ENCODE measurements at places on chromosomes 4 and X. TPM values are rescaled to one million over a fixed set of nuclear protein-coding genes. Genes with fewer than 3 reads are reported as not detected.

- no peak overlapping the region for H3K27ac ChIP-seq
- DNase-seq = no peak
- H3K36me3 ChIP-seq = no peaks in the 10 kb centered on the region
- H3K4me3 ChIP-seq = no peak overlapping the region
- no peaks in the 10 kb centered on the region for H3K4me1 ChIP-seq
Measured at GRCh38 chr4:40905414-40905813, 155.7 kb downstream of the NSUN7 start.

DNA sequence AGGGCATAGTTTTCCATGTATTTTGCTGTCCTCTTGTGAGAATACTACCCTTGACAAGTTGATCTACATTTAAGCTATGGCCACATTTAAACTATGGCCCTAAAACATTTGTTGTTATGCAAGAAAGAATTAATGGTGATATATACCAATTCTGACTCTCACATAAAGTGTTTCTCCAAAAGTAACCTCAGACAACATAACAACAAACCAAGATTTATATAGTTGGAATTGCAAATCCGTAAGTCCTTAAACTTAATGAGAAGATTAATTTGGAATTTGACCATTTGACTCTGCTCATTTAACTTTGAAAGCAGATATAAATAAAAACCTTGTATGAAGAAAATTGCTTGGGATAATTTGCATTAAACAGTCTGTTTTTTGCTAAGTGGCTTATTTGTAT is 38.9 kb downstream of the RUFY3 start:
- no peak for DNase-seq
- H3K36me3 ChIP-seq = no peaks in the 10 kb centered on the region
- H3K4me3 ChIP-seq = no peak overlapping the region
- H3K27me3 ChIP-seq = no peaks in the 10 kb centered on the region
- no peak overlapping the region for H3K27ac ChIP-seq

DNA sequence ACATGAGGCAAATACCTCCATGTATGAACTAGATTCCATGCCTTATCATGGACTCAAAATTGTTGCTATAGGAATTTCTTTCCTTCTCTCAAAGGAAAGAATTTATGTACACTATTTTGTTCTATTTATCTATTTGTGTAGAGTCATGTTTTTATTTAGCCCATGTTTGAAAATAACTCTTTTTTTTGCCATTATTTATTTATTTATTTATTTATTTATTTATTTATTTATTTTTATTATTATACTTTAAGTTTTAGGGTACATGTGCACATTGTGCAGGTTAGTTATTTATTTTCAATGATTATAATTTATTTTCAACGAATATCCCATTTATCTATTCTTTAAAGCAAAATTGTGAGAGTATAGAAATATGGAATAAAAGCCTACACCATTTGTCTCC is 177.9 kb downstream of the MAGEE1 start:
- H3K27me3 ChIP-seq = no peaks in the 10 kb centered on the region
- no peak overlapping the region for H3K27ac ChIP-seq
- no peak overlapping the region for H3K4me3 ChIP-seq
- DNase-seq = no peak
- H3K36me3 ChIP-seq = no peaks in the 10 kb centered on the region

DNA sequence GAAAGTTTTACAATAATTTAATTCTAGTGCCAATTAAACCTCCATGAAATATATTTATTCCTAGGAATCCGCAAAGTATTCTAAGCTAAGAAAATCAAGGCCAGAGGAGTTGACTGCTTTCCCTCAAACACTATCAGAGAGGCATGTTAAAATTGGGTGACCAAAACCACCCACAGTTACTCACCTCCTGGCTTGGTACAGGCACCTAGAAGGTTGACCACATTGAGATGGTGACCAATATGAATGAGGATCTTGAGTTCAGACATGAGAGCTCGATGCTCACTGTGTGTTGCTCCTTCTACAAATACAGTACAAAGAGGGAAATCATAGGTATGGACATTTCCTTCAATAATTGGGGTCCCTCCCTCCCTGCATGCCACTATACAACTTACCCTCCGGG is 29.4 kb downstream of the KDR start:
- no peak for DNase-seq
- no peak overlapping the region for H3K27ac ChIP-seq

- H3K4me3 ChIP-seq = no peak overlapping the region
- no peaks in the 10 kb centered on the region for H3K4me1 ChIP-seq
- H3K27me3 ChIP-seq = no peaks in the 10 kb centered on the region
- no peaks in the 10 kb centered on the region for H3K36me3 ChIP-seq
Measured at GRCh38 chr4:173281406-173282255, 52.5 kb downstream of the HMGB2 start.

- DNase-seq = no peak
- no peak overlapping the region for H3K4me3 ChIP-seq
- no peaks in the 10 kb centered on the region for H3K36me3 ChIP-seq
- no peaks in the 10 kb centered on the region for H3K4me1 ChIP-seq
- no peaks in the 10 kb centered on the region for H3K27me3 ChIP-seq
Measured at GRCh38 chr4:144169211-144169610, 28.7 kb upstream of the GYPA start.

- no peaks in the 10 kb centered on the region for H3K36me3 ChIP-seq
- no peak for DNase-seq
- H3K27ac ChIP-seq = no peak overlapping the region
- H3K4me3 ChIP-seq = no peak overlapping the region
- no peaks in the 10 kb centered on the region for H3K27me3 ChIP-seq
Measured at GRCh38 chr4:171929477-171929876, 116.3 kb downstream of the GALNTL6 start.

- no peak overlapping the region for H3K4me3 ChIP-seq
- no peak for DNase-seq
- H3K27ac ChIP-seq = no peak overlapping the region
- no peaks in the 10 kb centered on the region for H3K4me1 ChIP-seq
Measured at GRCh38 chr4:79027656-79028055, 88.4 kb upstream of the PAQR3 start.

DNA sequence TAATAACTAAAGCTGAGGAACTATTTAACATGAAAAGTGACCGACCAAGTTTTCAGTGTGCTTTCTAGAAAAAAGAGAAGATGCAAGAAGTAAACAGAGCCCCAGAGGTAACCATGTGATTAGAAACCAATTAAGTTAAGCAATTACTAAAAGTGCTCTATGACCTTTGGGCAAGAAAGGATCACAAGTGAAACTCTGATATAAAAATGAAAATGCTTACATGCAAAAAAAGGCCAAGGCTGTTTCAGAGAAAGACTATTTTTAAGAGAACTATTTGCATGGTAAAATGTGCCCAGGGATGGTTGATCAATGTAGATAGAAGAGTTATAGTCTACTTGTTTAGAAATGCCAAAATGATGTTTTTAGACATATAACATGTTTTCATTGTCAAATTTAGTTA is 22.0 kb downstream of the KLHL15 start:
- no peak overlapping the region for H3K4me3 ChIP-seq
- no peak overlapping the region for H3K27ac ChIP-seq

- no peak overlapping the region for H3K4me3 ChIP-seq
- H3K36me3 ChIP-seq = no peaks in the 10 kb centered on the region
- no peak overlapping the region for H3K27ac ChIP-seq
- DNase-seq = no peak
- H3K4me1 ChIP-seq = no peaks in the 10 kb centered on the region
Measured at GRCh38 chr4:2449511-2450392, 19.2 kb upstream of the RNF4 start.

DNA sequence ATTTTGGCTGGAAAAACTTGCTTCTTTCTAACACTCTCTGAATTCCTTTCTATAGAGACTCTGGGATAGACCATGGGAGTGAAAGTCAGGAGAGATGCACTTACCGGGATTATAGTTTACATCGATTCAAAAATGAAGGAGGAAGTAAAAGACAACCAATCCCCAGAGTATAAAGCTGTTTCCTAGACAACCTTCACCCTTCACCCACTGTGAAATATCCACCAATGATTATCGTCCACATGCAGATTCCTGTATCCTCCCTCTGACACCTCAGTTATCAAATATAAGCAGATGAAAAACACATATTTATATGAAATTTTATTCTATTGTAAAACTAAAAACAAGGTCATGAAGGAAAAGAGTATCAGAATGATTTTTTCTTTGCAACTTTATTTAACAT is 258.8 kb upstream of the GK2 start:
- no peak overlapping the region for H3K4me3 ChIP-seq
- no peaks in the 10 kb centered on the region for H3K4me1 ChIP-seq
- H3K27me3 ChIP-seq = no peaks in the 10 kb centered on the region
- H3K27ac ChIP-seq = no peak overlapping the region
- no peak for DNase-seq

- peak; percentile 35 for DNase-seq
- H3K4me3 ChIP-seq = peak overlapping the region; percentile 22
- H3K36me3 ChIP-seq = no peaks in the 10 kb centered on the region
- peaks cover 23% of the 10 kb centered on the region for H3K27me3 ChIP-seq
- no peak overlapping the region for H3K27ac ChIP-seq
- no peaks in the 10 kb centered on the region for H3K4me1 ChIP-seq
Measured at GRCh38 chrX:129781134-129781672, 1.5 kb downstream of the SASH3 start.

The CT55 gene
- not detected for total RNA-seq

The C1QTNF7 gene
- 14.9 TPM for total RNA-seq

The DGAT2L6 gene
- total RNA-seq = not detected

The PASD1 gene
- not detected for total RNA-seq
